ENCODE measurements at places on chromosomes 16 and 17.

DNA sequence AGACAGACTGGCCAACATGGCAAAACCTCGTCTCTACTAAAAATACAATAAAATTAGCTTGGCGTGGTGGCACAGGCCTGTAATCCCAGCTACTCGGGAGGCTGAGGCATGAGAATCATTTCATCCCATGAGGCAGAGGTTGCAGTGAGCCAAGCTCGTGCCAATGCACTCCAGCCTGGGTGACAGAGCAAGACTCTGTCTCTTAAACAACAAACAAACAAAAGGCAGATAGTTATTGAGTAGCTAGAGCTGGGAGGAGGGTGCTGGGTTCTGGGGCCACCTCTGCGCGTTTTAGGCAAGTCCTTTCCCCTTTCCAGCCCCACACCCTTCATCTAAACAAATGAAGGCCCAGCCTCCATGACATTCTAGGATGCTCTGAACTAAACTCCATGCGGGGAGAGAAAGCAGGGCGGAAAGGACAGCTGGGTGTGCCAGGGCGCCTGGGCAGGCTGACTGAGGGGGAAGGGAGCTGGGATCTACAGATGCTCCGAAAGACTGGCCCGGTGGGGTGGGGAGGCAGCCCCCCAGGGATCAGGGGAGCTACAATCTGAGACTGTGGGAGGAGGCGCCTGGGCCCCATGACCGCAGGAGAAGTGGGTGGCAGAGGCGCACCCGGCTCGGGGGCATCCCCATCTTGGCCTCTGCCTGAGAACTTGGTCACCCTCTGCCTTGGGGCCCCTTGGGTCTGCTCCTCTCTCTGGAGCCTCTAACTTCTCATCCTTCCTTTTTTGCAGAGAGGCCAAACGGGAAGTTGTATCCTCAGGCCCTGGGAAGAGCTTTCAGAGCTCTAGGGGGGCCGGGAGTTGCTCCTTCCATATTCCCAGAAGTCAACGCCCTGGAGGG is 910 bp downstream of the ITGAL start:
- H3K36me3 ChIP-seq: no peaks in the 10 kb centered on the region
- peak; percentile 56 for DNase-seq
- H3K4me3 ChIP-seq: peak overlapping the region; percentile 53
- H3K27ac ChIP-seq: peak overlapping the region; percentile 65
- H3K4me1 ChIP-seq: peaks cover 18% of the 10 kb centered on the region

- no peaks in the 10 kb centered on the region for H3K36me3 ChIP-seq
- peaks cover 26% of the 10 kb centered on the region for H3K4me1 ChIP-seq
- H3K27me3 ChIP-seq: no peaks in the 10 kb centered on the region
- DNase-seq: no peak
- H3K27ac ChIP-seq: peak overlapping the region; percentile 60
- H3K4me3 ChIP-seq: peak overlapping the region; percentile 27
These were observed 2.1 kb downstream of the ST6GALNAC1 start for GRCh38 chr17:76641501-76641900.

- H3K4me3 ChIP-seq: no peak overlapping the region
- no peaks in the 10 kb centered on the region for H3K27me3 ChIP-seq
- H3K27ac ChIP-seq: no peak overlapping the region
- no peaks in the 10 kb centered on the region for H3K4me1 ChIP-seq
These were observed 206.0 kb downstream of the IRX3 start for GRCh38 chr16:54080524-54081008.

GRCh38 chr17:49379926-49380325 is 17.9 kb upstream of the ZNF652 start:
- H3K4me1 ChIP-seq: no peaks in the 10 kb centered on the region
- H3K36me3 ChIP-seq: no peaks in the 10 kb centered on the region
- H3K27me3 ChIP-seq: no peaks in the 10 kb centered on the region

GRCh38 chr16:88842806-88843205 is 13.9 kb downstream of the GALNS start:
- H3K27me3 ChIP-seq: no peaks in the 10 kb centered on the region
- no peak overlapping the region for H3K27ac ChIP-seq
- H3K4me3 ChIP-seq: no peak overlapping the region
- no peaks in the 10 kb centered on the region for H3K4me1 ChIP-seq

DNA sequence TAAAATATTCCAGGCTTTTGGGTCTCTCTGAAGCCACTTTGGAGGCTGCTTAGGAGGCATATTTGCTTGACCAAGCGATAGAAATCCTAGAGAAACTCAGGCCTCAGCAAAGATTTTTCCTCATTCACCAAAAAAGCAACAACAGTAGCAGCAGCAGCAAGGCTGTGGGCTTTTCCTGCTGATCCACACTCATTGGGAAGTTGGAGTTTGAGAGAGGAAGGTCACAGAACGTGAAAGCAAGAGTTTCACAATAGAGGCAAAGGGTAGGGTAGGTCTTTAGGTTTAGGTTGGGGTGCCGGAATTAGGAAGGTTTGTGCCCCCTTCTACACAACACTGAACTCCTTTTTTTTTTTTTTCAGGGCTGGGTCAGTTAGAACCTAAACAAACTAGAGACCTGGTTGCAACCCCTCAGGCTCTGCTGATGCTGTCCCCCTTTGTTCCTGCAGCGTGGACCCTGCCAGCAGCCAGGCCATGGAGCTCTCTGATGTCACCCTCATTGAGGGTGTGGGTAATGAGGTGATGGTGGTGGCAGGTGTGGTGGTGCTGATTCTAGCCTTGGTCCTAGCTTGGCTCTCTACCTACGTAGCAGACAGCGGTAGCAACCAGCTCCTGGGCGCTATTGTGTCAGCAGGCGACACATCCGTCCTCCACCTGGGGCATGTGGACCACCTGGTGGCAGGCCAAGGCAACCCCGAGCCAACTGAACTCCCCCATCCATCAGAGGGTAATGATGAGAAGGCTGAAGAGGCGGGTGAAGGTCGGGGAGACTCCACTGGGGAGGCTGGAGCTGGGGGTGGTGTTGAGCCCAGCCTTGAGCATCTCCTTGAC is 2.0 kb downstream of the TMUB2 start:
- peaks cover 40% of the 10 kb centered on the region for H3K36me3 ChIP-seq
- H3K27me3 ChIP-seq: no peaks in the 10 kb centered on the region
- peaks cover 31% of the 10 kb centered on the region for H3K4me1 ChIP-seq
- peak overlapping the region; percentile 22 for H3K27ac ChIP-seq

All from lower lobe of right lung (tissue), 2 donors.